ENCODE measurements at places on chromosomes 11 and 22.

DNA sequence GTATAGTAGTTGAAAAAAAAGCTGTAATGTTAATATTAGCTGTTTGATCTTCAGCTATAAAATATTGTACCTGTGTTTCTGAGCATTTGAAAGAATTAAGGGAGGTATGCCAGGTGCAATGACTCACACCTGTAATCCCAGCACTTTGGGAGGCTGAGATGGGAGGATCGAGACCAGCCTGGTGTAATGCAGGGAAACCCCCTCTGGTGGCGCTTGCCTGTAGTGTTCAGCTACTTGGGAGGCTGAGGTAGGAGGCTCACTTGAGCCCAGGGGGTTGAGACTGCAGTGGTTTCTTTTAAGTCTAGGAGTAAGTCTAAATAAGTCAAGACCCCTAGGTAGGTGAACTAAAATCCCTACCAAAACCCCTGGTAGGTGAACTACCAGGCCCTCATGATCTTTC, 37.1 kb downstream of the TAF1D start:
- no peak for DNase-seq

- DNase-seq = no peak
Observed at GRCh38 chr11:125333354-125334073, 162.6 kb downstream of the FEZ1 start.

DNA sequence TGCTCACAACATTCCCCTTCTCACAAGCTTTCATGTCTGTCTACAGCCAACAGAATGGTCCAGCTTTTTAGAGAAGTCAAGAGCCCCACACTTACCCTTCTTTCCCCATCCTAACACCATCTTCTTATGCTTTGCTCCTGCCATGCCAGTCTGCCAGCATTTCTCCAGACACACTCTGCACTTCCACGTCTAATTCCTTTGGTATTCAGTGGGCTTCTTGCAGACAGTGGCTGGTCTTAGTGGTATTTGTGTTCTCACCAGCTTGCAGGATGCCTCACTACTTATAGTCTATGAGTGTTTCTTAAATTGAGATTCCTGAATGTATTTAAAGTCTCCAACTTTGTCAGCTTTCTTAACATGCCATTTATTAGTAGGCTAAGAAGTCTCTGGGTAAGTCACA, 154.4 kb downstream of the BBOX1 start:
- no peak for DNase-seq

DNA sequence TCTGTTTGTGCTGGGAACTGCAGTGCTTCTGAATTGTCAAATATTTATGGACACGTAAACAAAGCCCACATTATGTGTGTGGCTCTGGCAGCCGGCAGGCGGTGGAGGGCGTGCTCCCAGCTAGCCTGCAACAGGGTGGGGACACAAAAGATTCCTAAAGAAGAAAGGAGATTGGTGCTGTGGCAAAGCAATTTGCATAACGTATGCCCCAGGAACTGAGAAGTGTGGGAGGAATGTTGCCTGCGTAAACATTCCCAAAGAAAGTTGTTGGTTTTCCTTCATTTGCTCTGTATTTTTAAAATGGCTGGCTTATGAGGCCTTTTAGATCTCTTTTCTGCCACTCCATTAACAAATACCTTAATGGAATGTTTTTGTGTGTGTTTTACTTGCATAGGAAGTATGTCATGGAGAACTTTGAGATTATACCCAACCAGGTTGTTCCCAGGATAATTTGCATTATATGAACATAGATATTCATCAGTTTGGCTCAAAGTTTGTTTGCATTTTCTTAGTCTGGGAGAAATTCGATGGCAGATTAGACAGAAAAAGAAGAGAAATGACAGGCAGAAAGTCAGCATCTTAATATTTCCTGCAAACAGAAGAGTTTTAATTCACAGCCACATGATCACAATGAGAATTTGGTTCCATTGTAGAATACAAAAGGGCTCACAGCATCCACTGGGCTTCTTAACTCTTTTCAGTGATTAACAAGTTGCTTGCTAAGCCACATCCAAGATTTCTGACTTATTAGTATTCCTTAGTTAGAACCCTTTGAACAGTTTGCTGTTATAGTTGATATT, 41.8 kb upstream of the DLAT start:
- DNase-seq = no peak

GRCh38 chr11:45405916-45406670, 120.0 kb upstream of the SYT13 start:
- no peak for DNase-seq

- DNase-seq = no peak
Observed at GRCh38 chr22:31144223-31144622, 3.9 kb upstream of the PLA2G3 start.

DNA sequence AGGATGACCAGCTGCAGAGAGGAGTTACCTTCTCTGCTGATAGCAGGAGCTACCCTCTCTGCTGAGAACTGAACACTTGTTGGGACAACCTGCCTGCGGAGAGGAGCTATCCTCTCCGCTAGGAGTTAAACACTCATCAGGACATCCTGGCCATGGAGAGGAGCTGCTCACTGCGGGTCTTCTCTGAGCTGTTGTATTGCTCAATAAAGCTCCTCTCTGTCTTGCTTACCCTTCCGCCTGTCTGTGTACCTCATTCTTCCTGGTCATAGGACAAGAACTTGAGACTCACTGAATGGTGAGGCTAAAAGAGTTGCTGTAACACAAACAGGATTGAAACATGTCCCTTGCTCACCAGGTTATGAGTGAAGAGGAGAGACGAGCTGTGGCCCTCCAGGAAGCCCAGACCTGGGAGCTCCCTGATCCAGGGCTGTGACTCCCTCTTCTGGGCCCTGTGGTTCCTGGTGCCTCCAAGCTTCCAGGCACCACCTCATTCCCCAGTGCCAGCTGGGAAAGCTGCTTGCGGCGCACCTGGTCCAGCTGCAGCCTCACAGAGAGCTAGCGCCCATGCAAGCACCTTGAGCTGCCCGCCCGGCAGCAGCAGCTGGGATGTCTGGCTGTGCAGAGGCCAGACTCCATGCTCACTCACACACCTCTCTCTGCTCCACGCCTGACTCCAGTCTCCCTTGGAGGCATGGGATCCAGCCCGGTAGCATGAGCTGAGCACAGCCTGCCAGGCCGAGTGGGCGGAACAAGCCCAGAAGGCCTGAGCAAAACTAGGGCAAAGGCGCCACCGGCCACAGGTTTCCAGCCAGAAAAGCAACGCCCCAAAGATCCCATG, 50.5 kb downstream of the RAB30 start:
- DNase-seq = no peak

DNA sequence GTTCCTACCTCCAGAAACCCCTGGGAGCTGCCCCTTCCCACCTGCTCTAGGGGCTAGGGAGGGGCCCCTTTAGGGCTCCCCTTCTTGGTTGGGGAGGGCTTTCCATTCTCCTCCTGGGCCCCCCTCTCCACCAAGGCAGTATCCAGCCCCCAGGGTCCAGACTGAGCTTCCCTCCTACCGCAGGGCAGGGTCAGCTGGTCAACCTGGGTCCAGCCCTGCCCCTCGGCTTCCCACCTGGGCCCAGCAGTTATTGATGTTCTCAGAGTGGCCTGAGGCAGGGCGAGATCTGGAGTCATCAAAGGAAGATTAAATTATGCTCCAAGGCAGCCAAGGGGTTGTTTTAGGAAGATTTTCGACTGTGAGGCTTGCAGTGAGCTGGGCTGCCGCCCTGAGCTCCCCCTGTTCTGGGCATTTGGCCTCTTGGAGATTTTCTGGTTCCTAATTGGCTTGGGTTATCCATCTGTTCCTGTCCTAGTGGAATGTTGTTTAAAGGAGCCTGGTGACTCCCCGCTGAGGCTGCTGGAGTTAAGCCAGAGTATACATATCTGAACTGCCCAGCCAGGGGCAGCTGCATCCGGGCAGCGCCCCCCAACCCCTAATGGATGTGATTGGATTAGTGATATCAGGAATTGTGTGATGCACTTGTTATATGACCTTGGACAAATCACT, 1.8 kb upstream of the SLC22A8 start:
- no peak for DNase-seq

DNA sequence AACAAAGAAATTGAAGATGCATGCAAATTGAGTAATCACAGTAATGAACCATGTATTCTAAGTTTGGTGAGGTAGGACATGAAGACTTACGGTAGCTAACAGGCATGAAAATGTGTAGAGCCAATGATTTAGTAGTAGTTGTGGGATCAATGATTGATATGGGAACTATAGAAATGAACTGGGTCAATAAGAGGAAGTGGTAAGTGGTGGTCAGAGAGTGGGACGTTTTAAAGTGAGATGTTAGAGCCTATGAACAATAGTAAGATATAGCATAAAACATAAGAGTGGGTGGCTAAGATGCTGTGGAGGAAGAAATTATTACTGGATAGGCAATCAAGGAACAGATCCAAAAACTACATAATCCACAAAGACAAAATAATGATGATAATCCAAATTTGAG, 45.0 kb downstream of the DLG2 start:
- DNase-seq = no peak

DNA sequence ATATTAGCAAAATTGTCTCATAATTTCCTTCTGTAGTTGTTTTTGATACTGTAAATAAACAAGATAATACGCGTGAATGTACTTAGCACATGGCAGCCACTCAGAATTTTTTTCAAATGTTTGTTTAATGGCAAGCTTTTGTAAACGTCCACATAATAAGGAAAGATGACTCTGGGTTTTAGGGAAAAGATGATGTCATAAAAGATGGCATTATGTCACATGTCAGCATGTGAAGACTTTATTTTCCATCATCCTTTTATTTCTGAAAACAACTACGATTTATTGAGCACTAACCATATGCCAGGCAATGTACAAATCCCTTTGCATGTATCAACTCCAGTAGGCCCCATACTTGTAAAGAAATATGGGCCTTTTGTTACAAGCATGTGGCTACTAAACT, 139.9 kb downstream of the C11orf91 start:
- no peak for DNase-seq

GRCh38 chr11:119169282-119169719, 776 bp downstream of the NLRX1 start:
- DNase-seq = no peak

DNA sequence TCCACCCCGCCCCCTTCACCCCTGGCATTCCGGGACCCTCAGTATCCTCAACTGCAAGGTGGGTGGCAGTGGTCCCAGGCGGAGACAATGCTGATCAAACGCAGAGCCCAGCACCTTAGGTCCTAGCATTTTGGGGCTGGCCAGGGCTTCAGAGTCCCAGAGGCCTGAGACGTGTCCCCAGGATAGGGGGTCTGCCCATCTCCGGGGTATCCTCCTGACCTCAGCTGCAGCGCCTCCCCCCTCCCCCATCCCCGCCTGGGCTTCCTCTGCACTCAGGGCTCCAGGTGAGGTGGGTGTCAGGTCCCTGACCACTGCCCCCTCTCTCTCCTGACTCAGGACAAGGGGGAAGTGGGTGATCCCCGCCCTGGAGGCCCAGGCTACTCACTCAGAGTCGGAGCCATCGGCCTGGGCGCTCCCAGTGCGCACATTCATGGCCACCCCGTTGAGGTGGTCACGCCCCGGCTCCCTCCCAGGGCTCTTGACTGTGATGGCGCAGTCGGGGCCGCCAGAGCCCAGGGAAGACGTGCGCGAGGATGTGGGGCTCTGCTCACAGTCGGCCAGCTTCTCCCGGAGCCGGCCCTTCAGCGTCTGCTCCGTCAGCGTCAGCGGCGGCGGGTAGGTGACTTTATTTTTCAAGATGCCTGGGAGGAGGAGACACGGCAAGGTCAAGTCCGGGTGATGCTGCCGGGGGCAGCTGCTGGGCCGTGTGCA, 28.3 kb downstream of the TRMU start:
- DNase-seq = no peak

GRCh38 chr22:44709881-44710392, 7.9 kb downstream of the PRR5 start:
- DNase-seq = no peak

GRCh38 chr11:60918939-60919265, 4.9 kb downstream of the TMEM109 start:
- no peak for DNase-seq

DNA sequence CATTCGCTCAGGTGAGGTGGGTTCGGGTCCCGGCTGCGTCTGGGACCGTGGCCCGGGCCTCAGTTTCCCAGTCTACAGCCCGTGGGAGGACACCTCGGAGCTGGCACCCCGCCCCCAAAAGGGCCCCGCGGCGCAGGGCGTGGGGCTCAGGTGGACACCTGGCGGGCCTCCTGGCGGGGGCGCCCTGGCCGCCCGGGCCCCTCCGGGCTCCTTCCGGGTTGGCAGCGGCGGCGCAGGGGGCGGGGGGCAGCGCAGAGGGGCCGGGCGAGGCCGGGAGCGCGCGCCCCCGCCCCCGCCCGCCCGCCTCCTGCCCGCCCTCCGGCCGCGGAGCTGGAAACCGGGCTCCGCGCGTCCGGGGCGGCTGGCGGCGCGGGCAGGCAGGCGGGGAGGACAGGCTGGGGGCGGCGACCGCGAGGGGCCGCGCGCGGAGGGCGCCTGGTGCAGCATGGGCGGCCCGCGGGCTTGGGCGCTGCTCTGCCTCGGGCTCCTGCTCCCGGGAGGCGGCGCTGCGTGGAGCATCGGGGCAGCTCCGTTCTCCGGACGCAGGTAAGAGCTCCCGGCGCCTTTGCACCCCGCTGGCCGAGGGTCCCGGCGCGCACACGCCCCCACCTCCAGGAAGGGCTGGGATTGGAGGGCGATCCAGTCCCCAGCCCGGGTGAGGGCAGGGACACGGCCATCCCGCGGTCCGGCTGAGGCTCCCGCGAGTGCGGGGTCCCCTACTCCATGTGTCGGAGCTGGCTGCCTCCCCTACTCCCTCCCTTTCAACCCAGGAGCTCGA, at the start of gene EMID1:
Gene EMID1, plus strand, starts transcription at position 303 of the 778 bp plus-strand sequence. Its CDS starts 143 bp downstream, at position 446.
- no peak for DNase-seq

- no peak for DNase-seq
Observed at GRCh38 chr11:75982309-75982708, 167.3 kb downstream of the UVRAG start.

All from AG04449 (cell line).